Caco-2 (cell line): ENCODE measurements at places on chromosomes 3 and 15.

GRCh38 chr3:60189304-60189703 is 1061.9 kb downstream of the FHIT start:
- no peak for DNase-seq

- no peak for DNase-seq
Observed at GRCh38 chr3:195078891-195079440, 192.0 kb downstream of the XXYLT1 start.

DNA sequence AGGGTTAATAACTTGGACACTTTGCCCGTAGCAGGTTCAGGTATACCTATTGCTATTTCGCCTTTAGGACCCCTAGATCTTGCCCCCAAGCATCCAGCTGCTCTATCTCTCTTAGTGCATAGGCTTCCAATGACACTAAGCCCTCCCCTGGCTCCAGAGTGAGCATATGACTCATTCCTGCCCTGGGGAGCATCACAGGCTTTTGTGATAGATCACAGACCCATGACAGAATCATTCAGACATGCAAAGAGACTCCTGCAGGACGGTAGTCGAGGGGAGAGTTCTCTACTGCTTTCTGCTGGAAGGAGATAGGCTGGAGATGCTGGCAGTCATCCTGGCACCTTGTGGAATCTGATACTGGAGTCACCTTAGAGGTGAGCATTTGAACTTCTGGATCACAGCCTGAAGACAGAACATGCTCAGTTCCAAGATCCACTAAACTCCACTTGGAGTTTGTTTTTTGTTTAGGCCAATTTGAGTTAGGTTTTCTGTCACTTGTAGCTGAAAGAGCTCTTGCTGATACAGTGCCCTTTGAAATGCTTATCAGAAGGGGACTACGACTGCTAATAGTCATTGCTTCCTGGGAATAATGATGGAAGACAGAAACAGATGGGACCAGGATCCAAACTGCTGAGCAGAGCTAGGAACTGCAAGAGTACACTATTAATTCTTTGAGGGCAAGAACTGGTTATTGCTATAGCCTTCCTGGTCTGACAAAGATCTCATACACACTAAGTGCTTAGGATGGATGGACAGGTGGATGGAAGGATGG is 11.0 kb downstream of the LYSMD2 start:
- peak; percentile 42 for DNase-seq

GRCh38 chr3:6168256-6168655 is 692.7 kb upstream of the GRM7 start:
- DNase-seq: no peak
